ENCODE measurements at places on chromosomes 5 and 9.

GRCh38 chr5:177423671-177424070 is 2.8 kb upstream of the GRK6 start:
- no peak for DNase-seq

- DNase-seq: no peak
Measured at GRCh38 chr5:80185095-80185494, 70.8 kb downstream of the SERINC5 start.

GRCh38 chr5:15526413-15526812 is 26.4 kb downstream of the FBXL7 start:
- DNase-seq: no peak

DNA sequence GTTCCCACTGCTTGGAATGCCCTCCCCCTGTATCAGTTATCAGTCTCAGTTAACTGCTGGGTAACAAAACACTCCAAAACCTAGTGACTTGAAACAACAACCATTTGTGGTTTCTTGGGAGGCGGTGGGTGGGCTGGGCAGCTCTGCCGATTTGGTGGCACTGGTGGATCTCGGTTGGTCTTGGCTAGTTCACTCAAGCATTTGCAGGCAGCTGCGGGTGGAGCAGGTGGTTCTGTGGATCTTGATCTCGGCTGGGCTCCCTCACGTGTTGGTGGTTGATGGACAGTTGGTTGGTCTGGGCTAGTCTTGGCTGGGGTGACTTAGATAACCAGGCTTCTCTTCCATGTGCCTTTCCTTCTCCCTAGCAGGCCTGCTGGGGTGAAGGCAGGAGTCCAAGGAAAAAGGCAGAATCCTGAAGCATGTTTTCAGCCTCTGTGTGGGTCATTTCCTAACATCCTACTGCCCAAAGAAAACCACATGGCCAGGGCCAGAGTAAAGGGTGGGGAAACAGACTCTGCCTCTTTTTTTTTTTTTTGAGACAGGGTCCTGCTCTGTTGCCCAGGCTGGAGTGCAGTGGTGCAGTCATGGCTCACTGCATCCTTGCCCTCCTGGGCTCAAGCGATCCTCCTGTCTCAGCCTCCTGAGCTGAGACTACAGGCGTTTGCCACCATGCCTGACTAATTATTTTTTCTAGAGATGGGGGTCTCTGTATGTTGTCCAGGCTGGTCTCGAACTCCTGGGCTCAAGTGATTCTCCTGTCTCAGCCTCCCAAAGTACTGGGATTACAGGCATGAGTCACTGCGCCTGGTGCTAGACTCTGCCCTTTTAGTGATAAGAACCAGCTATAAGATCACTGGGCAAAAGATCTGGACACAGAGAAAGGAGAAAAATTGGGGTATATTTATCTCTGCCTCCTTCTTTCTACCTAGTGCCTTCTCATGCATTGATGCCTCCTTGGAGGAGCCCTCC is 183.7 kb downstream of the RGS3 start:
- no peak for DNase-seq

DNA sequence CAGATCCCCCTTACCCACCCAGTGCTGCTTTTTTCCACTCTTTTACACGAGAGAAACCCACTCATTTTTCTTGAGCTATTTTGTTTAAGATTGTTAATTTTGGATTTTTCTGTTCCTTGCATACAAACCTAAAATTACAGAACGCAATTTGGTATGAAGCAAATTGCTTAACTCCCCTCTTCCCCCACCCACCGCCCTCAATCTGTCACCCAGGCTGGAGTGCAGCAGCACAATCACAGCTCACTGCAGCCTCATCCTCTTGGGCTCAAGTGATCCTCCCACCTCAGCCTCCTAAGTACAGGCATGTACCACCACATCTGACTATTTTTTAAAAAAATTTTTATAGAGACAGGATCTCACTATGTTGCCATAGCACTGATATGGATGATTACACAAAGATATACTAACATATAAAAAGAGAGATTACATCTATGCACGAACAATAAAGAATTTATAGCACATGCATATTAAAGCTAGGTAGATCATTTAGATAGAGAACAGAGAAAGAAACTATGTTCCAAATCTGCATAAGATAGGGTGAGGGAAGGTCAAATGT is 203.6 kb downstream of the PIK3R1 start:
- no peak for DNase-seq

GRCh38 chr9:16680975-16681651 is 189.4 kb downstream of the BNC2 start:
- no peak for DNase-seq

DNA sequence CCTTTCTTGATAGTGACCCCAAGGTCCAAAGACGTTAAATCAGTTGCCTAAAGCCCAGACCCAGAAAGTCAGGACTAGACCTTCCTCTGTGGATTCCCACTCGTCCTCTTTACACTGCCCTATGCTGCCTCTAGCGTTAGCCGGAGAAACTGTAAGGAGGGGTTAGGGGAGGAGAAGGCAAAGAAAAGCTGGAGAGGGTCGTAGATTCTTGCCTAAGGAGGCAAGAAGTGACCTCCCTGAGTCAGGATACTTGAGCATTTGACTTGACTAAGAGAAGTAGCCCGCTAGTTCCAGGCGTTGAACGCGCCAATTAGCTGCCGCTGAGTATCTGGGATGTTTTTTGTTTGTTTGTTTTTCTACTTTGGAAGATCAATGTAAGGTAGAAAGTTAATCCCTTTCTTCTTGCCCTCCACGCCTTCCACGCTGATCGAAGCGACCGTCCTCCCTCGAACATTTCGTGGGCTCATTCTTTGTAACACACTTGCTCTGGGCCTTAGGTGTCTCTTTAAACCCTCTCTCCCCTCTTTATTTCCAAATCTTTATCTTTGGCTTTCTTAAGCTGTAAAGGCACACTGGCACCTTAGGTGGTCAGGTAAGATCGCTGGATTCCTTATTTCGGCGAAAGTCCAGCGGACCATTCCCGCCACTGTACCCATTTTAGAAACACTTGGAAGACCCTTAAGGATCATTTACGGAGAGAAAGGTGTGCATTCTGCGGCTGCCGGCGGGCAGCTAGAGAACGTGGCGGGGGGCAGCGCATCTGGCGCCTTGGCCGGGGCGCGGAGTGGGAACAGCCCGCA is 5.1 kb upstream of the RGMB start:
- DNase-seq: peak; percentile 85

DNA sequence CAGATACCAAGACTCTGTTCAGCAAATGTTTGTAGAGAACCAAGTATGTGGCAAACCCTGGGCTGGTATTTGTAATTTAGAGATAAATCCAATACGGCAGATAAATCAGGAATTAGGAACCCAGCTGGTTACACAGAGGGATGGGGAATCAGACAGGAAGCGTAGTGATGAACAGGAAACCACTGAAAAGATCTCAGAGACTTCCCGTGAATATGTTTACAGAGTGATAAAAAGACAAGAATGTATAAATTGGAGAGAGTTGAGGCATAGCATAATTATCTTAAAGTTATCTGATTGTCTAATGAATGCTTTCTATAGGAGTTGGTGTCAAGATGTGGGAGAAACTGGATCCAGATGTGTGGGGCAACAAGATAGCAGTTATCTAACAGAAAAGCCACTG is 246.6 kb upstream of the SMARCA2 start:
- no peak for DNase-seq

GRCh38 chr9:95771556-95772246 is 103.8 kb upstream of the ERCC6L2 start:
- no peak for DNase-seq

DNA sequence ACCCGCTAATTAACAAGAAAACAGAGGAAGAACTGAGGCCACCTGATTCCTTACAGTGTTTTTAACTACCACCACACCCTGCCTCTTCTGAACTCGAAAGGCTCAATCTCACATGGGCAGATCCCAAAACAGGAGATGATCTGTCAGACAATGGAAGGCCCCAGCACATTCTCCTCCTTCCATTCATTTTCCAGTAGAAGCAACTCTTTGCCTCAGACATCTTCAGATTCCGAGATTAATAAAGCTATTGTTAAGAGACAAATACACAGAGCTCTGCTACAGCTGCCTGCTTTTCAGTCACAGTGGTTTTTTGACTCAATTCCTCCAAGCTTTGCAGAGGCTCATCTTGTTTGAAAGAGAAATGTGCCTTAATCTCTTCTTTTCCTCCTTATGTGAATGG is 127.2 kb upstream of the ADAMTSL1 start:
- DNase-seq: no peak

DNA sequence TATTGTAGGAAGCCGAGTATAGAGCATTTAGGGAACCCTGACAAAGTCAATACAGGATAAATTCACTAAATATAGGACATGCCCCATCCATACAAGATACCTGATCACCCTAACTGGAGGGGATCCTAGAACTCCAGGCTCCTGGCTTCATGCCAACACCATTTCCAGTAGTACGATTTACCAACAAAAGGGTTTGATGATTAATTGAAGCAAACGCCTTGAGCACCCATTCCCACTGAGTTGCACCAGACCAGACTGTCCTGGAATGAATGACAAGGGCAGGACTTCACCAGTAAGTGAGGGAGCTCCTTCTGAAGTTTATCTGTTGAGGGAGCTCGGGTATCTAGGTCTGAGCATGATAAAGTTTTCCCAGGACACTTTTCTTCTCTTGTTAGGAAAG is 327.2 kb upstream of the MSX2 start:
- DNase-seq: no peak

- DNase-seq: no peak
Measured at GRCh38 chr9:126108240-126108639, 218.4 kb upstream of the MVB12B start.

- DNase-seq: no peak
Measured at GRCh38 chr9:72489986-72490385, 31.4 kb upstream of the TMC1 start.

- peak; percentile 80 for DNase-seq
Measured at GRCh38 chr9:35728041-35728971, 3.7 kb downstream of the TLN1 start.

DNA sequence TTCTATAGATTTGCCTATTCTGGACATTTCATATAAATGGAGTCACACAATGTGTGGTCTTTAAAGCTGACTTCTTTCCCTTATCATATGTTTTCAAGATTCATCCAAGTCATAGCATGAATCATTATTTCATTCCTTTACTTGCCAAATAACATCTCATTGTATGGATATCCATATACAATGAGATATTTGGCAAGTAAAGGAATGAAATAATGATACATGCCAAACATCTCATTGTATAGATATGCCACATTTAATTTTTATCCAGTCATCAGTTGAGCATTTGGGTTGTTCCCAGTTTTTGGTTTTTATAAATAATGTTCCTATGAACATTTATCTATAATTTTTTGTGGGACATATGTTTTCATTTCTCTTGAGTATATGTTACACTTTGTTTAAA is 20.5 kb upstream of the OR2K2 start:
- DNase-seq: no peak

- DNase-seq: no peak
Measured at GRCh38 chr5:89480406-89481007, 597.5 kb upstream of the MEF2C start.

- DNase-seq: no peak
Measured at GRCh38 chr5:43649256-43649655, 46.3 kb downstream of the NNT start.

DNA sequence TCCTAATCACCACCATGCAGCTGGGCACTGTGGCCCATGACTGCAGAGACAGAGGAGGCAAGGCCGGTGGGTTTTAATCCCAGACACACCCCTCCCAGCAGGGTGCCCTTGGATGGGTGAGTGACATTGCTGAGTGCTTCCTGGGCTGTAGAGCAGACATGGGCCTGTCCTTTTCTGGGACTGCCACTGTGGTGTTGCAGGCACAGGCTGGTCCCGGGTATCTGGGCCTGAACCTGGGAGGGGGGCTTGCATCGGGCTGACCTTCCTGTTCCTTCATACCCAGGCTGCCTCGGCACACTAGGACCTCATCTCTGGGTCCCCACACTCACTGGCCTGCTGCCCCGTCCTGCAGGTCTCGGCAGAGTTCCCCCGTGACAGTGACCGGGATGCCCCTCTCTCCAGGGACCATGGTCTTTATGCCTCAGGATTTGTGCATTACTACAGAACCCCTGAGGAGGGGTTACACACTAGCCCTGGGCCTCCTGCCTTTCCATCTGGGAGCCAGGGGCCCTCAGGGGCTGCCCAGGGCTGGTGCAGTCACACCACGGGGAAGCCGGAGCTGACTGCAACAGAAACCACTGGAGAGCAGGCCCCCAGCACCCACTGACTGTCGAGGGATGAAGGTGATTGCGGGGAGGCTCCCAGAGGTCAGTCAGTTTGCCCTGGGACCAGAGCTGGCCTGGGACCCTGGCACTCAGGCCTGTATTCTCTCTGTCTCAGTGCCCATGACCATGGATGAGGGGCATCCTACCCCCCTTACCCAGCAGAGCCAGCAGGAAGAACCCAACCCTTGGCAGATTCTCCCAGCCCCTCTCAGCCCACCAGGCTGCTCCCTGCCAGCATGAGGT is 8.9 kb upstream of the SLC25A48 start:
- no peak for DNase-seq
